ENCODE measurements at places on chromosomes 5 and 9. TPM values are rescaled to one million over a fixed set of nuclear protein-coding genes. Genes with fewer than 3 reads are reported as not detected.

DNA sequence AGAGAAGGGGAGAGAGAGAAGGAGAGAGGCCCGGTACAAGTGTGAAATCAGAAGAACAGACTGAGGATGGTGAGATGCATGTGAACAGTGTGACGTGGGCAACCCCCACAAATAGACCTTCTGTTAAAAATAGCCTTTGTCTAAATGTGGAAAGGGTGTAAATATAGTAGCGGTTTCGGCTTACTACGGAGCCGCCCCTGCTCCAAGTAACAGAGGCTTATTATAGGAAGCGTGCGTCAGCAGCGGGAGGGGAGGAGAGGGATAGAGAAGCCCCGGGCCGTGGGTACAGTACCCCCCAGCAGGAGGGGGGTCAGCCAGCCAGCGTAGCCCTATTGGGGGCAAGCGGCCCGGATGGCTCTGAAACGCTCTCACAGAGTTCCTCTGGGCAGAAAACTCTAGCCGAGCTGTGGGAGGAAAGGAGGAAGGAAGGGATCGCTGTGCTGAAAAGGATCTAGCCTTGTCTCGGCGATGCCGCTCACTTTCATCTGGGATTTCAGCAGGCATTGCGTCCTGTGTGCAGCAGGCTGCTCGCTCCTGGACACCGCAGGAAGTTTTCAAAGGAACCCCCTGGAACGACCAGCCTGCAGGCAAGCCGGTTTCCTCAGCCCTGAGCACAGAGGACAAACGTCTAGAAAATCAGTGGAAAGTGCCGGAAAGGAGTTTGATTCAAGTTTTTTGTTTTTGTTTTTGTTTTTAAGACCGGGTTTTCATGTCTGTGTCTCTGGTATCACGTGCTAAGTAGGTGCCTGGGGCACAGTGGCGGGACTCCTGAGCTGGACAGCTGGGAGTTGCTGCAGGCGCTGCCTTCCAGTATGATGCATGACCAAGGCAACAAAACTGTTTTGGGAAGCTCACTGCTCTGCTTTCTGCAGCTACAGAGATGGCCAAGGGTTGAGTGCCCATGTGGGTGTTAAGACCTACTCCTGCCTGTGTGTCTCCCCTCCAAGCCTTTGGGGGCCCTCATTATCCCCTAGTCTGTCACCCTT, 146.6 kb downstream of the SEC61B start:
- no peak for DNase-seq

- DNase-seq: no peak
These were observed 3.6 kb upstream of the ENG start for GRCh38 chr9:127858041-127858512.

GRCh38 chr5:72151169-72151568, 43.9 kb downstream of the MAP1B start:
- DNase-seq: no peak

DNA sequence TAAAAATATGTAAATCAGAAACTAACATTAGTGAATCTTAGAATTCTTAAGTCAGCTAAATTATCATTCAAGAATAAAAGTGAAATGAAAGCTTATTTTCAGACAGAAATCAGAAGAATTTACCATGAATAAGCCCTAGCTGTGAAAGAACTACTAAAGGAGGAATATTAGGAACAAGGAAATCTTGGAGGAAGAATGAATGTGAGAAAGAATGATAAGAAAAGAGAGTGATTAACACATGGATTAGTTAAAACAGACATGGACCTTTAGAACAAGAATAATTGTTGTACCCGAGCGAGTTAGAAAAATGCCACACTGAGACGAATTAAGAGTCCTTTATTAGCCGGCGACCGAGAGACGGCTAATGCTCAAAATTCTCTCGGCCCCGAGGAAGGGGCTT, 24.1 kb upstream of the RHOBTB3 start:
- DNase-seq: no peak

DNA sequence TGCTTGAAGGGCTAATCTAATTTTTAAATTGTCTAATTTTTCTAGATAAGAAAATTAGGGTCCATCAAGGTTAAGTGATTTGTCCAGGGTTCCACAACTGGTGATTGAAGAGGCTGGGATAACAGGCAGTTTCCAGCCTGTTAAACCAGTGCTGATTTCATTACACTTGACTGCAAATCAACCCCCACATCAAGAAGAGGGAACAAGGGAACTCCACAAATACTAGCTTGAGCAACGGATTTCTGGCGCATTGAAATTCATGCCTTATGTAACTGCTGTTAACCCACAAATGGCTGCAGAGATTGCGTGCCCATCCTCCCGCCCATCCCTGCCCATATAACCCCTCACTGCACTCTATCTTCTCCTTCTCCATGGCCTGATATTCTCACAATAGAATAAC, 10.0 kb downstream of the PLPPR1 start:
- DNase-seq: no peak

The PCDHGB7 gene
- total RNA-seq: 0.54 TPM

The F12 gene
- 30.0 TPM for total RNA-seq

Measured in HCT116 (cell line).